Stimulated activated CD4-positive, alpha-beta T cell treated with anti-CD3 and anti-CD28 coated beads, Interleukin-15, amount 100 ng/mL, for 1 hour (primary cell): ENCODE measurements at places on chromosomes 3 and 15.

GRCh38 chr3:184561913-184562877, 610 bp downstream of the EPHB3 start:
- DNase-seq, result no peak

- no peak for DNase-seq
Observed at GRCh38 chr3:4826237-4827100, 152.8 kb upstream of the BHLHE40 start.

- DNase-seq, result no peak
Observed at GRCh38 chr3:123442908-123443307, 6.0 kb downstream of the ADCY5 start.

DNA sequence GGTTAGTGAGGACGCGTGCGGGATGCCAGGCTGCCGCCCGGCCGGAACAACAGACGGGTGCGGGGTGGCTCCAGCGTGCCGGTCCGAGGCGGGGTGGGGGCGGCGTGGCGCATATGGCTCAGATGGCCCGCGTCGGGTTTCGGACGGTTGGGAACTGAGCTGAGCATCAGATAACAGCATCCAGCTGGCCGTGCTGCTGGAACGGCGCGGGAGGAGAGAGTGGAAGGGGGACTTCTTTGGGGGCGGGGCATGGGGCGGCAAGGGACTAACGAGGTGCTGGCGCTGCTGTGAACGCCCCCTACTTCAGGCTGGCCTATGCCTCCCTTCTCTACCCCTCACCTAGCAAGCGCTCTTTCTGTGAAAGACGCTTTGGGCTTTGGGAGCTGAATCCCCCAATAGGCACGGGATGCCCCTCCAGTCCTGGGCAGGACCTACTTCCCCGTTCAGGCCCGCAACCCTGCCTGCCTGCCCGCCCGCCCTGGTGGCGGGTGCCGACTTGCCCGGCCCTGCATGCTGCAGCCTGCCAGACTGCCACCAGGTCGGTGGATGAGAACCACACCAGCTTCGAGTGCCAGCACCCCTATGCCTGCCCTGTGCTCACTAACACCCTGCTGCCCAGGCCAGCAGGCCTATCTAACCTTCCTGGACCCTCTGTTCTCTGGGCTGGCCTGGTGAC, 542 bp downstream of the INKA1 start:
- DNase-seq, result no peak

DNA sequence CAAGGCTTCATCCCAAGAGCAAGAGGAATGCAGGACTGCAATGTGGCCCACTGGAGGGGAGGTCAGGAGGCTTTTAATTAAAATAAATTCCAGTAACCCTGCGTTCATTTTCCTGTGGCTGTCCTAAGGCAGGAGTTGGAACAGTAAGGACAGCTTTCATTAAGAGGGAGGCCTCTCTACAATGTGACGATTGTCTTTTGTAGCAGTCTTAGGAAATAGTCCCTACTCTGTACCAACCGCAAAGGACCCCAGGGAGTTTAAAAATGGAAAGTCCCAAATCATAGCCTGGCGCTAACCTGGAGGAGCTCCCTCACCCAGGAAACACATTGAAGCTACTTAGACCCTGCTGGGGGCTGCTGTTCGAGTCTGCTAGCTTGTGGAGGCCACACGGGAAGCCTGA, 62.8 kb downstream of the SYNM start:
- DNase-seq, result no peak

DNA sequence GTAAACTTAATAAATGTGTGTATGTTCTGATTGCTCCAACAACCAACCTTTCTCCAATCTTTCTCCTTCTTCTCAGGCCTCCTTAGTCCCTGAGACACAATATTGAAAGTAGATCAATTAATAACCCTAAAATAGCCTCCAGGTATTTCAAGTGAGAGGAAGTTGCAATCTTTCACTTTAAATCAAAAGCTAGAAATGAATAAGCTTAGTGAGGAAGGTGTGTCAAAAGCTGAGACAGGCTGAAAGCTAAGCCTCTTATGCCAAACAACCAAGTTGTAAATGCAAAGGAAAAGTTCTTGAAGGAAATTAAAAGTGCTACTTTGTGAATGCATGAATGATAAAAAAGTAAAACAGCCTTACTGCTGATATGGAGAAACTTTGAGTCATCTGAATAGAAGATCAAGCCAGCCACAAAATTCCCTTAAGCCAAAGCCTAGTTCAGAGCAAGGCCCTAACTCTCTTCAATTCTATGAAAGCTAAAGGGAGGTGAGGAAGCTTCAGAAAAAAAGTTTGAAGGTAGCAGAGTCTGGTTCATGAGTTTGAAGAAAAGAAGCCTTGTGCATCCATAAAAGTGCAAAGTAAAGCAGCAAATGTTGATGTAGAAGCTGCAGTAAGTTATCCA, 38.6 kb downstream of the CCDC80 start:
- DNase-seq, result no peak

GRCh38 chr3:158770741-158771350, 31.0 kb upstream of the MFSD1 start:
- DNase-seq, result no peak

DNA sequence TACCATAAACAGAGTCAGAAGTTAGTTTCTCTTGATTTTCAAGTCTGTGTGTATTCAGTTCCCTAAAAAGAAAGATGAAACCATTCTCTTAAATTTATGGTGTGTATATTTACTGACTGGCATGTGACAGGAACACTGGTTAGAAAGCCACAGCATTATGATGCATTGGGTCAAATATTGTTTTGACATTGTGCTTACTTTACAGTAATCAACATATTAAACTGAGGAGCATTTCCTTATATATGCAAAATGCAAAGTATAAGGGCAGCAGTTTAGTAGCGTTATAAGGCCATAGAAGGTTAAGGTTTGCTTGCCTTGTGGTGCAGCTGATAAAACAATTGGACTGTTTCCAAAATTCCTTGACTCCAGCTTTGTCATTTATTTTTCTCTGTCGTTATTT, 72.9 kb downstream of the EPHA3 start:
- DNase-seq, result no peak

- DNase-seq, result no peak
Observed at GRCh38 chr3:116896116-116896515, 186.5 kb downstream of the TUSC7 start.

DNA sequence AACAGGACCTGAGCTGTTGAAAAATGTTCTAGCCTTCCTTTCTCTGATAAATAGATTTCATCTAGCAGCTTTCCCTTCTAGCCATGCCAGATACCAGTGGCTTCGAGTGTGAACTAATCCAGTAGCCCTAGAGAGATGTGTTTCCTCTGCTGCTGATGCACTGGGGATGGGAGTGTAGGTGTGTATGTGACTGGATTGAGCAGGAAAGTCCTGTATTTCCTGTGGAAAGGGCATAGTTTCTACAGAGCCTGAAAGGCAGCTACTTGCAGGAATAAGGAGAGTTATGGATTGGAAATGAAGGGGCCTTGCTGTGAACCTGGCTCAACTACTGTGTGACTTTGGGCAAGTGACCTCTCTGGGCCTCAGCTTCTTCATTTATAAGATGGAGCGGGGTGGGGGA, 8.6 kb downstream of the TIMP4 start:
- no peak for DNase-seq

DNA sequence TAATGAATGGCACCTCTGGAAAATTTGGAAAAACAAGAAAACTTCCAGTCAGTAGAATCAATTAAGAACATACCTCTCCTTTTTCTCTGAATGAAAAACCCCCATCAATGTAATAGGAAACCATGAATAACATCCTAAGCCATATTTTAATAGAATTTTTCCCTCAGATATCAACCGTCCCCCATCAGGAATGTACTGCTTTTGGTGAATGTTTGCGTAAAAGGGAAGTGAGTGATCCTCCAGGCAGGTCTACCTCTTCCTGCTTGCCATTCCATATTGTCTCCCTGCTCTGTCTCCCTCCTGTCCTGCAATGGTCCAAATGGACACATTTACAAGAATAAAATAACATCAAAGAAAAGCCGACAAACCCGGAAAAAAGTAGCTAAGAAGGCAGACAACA, 30.8 kb downstream of the LAMP3 start:
- DNase-seq, result no peak

DNA sequence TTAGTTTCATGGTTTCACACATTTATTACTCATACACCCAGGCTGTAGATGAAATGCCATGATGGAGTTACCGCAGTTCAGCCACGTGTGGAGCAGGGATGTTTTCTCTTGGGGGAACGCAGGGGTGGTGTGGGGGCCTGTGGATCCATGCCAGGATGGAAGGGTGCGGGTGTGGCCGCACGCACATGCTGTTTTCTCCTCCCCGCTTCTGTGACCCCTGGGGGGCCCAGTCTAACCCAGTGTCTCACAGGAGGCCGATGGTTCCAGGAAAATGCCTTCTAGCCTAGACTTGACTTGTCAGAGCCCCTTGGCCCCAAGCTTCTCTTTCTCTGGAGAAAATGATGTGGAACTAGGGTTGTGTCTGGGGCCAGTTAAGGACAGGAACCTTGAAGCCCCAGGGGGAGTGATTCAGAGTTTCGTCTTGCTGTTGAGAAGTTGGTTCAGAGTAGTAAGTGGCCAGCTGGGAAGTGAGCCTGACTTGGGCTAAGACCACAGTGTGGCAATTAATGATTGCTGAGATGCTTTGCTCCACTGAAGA, 240.4 kb upstream of the BHLHE40 start:
- no peak for DNase-seq

DNA sequence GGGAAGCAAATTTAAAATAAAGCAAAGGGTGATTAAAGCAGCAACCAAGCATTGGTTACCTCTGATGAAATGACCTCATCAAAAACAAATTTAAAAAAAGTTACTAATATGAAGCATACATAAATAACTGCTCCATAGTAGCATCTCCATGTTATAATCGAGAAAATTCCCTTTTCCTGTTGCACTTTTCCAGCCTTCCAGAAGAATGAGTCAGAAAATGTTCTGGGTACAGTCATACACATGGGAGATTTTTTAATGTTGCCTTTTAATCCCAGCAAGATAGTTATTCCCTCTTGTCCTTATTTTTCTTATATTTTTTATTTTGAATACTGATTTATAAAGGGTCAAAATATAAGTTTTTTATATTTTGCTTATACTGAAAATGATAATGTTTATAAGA, 2.6 kb upstream of the TMCO5A start:
- no peak for DNase-seq

- no peak for DNase-seq
Observed at GRCh38 chr15:58535894-58536293, 104.1 kb downstream of the LIPC start.

GRCh38 chr15:49134683-49135341, 20.6 kb downstream of the COPS2 start:
- no peak for DNase-seq

DNA sequence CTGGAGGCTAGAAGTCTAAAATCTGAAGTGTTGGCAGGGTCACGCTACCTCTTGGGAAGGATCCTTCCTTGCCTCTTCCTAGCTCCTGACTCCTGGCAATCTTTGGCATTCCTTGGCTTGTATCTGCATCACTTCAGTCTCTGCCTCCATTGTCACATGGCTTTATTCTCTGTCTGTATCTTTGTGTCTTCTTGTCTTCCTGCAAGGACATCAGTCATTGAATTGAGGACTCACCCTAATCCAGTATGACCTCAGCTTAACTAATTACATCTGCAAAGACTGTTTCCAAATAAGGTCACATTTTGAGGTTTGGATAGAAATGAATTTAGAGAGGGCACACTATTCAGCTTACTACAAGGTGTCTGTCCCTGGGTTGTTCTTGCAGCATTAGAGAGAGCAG, 31.1 kb upstream of the UTS2B start:
- DNase-seq, result no peak

- DNase-seq, result no peak
Observed at GRCh38 chr15:41233367-41233771, 2.3 kb downstream of the CHP1 start.

GRCh38 chr3:156948402-156949210, 122.5 kb downstream of the LEKR1 start:
- no peak for DNase-seq

- no peak for DNase-seq
Observed at GRCh38 chr3:98651780-98652077, 58.3 kb upstream of the CPOX start.

DNA sequence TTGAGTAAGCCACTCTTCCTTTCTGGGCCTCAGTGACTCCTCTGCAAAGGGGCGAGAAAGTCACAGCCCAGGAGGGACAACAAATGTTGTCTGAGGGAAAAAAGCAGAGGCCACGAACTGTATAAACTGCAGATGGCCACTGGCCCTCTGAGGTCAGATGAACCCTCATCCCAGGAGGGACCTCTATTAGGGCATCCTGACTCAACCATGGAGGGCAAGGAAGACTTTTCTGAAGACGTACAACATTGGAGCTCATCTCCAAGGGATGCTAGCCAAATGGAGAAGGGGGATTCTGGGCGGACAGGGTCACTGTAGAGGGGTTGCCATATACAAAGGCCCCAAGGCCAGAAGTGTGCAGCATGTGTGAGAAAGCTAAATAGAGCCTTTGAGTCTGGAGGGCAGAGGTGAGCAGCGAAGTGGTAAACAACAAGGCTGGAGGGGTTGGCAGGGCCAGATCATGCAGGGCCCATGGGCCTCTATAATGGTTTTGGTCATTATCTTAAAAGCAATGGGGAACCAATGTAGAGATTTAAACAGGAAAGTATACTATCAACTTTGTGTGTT, 16.7 kb downstream of the GRAMD2A start:
- no peak for DNase-seq

DNA sequence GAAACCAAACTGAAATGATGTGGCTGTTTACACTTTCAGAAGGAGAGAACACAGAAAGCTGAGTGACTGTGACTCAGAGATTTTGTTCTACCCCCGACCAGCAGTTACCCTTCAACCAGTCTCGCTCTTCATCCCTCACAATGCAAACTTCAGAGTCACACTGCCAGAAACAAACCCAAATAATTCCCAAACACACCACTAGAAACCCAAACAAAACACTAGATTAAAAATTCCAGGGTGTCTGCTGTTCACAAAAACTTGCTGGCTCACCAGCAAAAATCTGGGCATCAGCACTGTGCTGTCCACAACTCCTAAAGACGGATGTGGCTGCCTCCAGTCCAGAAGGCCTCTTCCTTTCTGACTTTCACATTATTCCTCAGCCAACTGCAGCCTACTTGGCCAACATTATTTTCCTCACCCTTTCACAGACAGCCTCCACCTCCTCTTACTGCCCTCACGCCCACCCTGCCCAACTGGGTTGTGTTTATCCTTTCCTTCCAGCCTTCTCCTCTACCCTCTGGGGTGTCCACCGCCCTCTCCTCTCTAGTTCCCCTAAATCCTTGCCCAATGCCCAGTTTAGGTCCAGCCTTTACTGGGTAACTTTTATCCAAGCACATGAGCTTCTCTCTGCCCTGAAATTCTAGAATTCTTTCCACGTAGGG, 71.4 kb downstream of the MECOM start:
- DNase-seq, result no peak

DNA sequence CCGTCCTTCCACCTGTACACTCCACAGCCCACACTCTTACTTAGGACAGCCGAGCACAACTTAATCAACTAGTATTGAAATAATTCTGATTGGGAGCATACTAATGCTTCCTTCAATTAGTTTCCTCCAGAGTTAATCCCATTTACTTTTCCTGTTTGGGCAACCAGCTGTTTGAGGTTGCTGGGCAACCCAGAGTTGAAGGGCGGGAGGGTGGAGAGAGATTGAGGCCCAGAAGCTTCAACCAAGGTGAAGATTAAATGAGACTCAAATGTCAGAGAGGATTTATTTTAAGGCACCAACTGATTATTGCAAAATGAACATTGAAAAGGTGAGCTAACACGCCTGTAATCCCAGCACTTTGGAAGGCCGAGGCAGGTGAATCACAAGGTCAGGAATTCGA, 428.5 kb upstream of the SEMA6D start:
- DNase-seq, result no peak

- no peak for DNase-seq
Observed at GRCh38 chr3:63192248-63192647, 85.9 kb upstream of the SYNPR start.

- DNase-seq, result no peak
Observed at GRCh38 chr3:159280386-159281191, 478.7 kb downstream of the MFSD1 start.

GRCh38 chr3:177150218-177150916, 46.9 kb downstream of the TBL1XR1 start:
- DNase-seq, result no peak
